HT-29 (cell line): ENCODE measurements at places on chromosomes 16 and 17. TPM values are rescaled to one million over a fixed set of nuclear protein-coding genes. Genes with fewer than 3 reads are reported as not detected.

The FOXC2 gene
- not detected in 2 replicates for total RNA-seq

The TEX19 gene
- total RNA-seq, result 0.10 and 1.1 TPM in 2 replicates

The CAPNS2 gene
- total RNA-seq, result 0.08 and 0.23 TPM in 2 replicates

DNA sequence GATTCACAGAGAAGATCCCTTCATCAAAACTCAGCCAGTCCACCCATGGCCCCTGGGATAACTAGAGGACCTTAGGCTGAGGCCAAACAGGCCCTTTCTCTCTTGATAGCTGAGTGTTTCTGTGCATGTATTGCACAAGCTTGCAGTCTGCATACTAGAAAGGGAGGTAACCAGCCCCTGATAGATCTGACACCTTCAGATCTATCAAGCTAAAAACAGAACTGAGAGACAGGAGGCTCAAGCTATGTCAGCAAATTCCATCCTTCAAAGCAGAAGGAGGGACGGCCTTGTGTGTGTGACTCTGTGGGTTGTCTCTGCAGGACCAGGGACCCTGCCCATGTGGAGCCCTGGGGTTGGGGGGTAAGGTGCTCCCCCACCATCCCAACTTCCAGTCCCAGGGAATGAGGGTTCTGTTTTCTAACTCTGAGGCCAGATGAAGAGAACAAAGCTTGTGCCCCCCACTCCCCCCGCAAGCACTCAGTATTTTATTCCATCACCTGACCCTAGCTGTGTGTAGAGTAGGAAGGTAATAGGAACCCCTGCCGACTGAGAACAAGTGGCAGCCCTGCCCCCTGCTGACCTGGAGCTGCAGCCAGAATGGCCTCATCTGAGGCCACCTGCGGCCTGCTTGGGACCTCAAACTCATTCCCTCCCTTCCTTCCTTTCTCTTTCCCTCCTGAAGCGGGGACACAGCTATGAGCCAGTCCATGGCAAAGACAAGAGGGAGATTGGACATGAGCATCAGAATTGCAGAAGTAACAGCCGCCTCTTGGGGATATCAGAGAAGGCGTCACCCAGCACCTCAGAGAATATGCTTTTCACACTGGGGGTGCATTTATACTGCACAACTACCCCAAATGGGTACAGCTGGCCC, 63.8 kb downstream of the SMPD3 start:
- DNase-seq, result no peak

- no peak for DNase-seq
Observed at GRCh38 chr16:19356024-19356952, 61.4 kb upstream of the TMC5 start.

DNA sequence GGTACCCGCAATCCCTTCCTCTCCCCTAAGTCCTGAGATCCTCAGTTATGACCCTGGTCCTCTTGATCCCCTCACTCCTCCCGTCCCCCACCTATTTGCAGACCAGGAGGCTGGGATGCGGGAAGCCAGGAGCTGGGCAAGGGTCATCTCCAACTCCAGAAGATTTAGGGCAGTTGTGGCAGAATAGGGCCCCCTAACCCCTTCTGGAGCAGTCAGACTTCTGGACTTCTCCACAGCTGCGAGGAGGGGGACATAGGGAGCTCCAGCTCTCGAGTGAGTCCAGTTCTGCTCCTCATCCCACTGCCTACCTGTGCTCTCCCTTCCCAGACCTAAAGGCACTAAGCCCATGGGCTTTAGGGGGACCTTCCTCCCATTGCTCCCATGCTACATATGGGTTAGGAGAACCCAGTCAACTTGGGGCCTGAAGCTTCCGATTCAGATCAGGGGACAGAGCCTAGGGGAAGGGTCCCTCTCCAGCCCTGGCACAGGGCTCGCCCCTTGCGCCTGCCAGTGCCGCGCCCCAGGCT, 1.3 kb downstream of the WNK4 start:
- DNase-seq, result no peak

GRCh38 chr17:36017799-36018198, at the start of gene CCL23:
Gene CCL23, minus strand, starts transcription at chr17:36017972. Its CDS starts 75 bp downstream, at chr17:36017897.
- no peak for DNase-seq

- no peak for DNase-seq
Observed at GRCh38 chr17:51083981-51084380, 36.7 kb downstream of the SPAG9 start.
